Uterine smooth muscle cell (primary cell): ENCODE measurements at places on chromosomes 6 and 20. TPM values are rescaled to one million over a fixed set of nuclear protein-coding genes. Genes with fewer than 3 reads are reported as not detected.

CRISP2 gene
- total RNA-seq, result not detected in 2 replicates

PCMTD2 gene
- total RNA-seq, result 40.6 and 55.6 TPM in 2 replicates

FAM83C gene
- not detected in 2 replicates for total RNA-seq

FUT9 gene
- under 0.01 TPM in 1 of 2 replicates, not detected in the other for total RNA-seq

APOM gene
- 0.89 and 1.2 TPM in 2 replicates for total RNA-seq

COL21A1 gene
- 6.2 and 6.9 TPM in 2 replicates for total RNA-seq

MTG2 gene
- total RNA-seq, result 20.9 and 25.7 TPM in 2 replicates

LY6G6C gene
- not detected in 2 replicates for total RNA-seq

HLA-DOB gene
- total RNA-seq, result 0.11 and 0.12 TPM in 2 replicates

TNXB gene
- total RNA-seq, result 5.9 and 6.7 TPM in 2 replicates

MCUR1 gene
- 10.4 and 13.7 TPM in 2 replicates for total RNA-seq

MUC21 gene
- not detected in 2 replicates for total RNA-seq

SCGN gene
- not detected in 2 replicates for total RNA-seq

FOXQ1 gene
- 0.33 TPM in 1 of 2 replicates, not detected in the other for total RNA-seq

RGS17 gene
- 27.5 and 35.9 TPM in 2 replicates for total RNA-seq

ALDH5A1 gene
- total RNA-seq, result 1.3 and 2.1 TPM in 2 replicates

OLIG3 gene
- not detected in 2 replicates for total RNA-seq
